ENCODE measurements at places on chromosomes 2 and 18.

GRCh38 chr18:23842305-23842704 is 153.1 kb downstream of the LAMA3 start:
- DNase-seq = no peak

GRCh38 chr2:98825020-98825350 is 94.1 kb upstream of the MGAT4A start:
- no peak for DNase-seq

GRCh38 chr2:229874647-229875046 is 47.2 kb downstream of the TRIP12 start:
- no peak for DNase-seq

DNA sequence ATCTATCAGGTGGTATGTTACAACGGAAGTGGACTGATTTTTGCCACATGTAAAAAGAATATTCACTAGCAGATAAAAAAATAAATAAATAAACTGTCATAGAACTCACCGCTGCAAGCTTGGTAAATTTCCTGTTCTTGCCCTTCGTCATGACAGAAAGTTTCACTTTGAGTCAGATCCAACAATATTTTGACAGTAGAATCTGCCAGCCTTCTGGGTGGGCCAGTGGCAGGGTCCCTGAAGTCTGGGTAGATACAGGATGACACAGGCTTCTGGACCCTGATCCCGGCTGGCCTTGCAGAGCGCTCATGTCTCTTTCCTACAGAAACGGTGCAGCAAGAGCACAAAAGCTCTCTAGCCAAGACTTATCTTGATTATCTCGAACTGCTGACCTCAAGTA is 97.8 kb upstream of the PMAIP1 start:
- DNase-seq = no peak

- DNase-seq = no peak
Observed at GRCh38 chr2:217085543-217085942, 225.7 kb upstream of the TNP1 start.

- DNase-seq = no peak
Observed at GRCh38 chr2:70188460-70188859, 2.4 kb downstream of the C2orf42 start.

DNA sequence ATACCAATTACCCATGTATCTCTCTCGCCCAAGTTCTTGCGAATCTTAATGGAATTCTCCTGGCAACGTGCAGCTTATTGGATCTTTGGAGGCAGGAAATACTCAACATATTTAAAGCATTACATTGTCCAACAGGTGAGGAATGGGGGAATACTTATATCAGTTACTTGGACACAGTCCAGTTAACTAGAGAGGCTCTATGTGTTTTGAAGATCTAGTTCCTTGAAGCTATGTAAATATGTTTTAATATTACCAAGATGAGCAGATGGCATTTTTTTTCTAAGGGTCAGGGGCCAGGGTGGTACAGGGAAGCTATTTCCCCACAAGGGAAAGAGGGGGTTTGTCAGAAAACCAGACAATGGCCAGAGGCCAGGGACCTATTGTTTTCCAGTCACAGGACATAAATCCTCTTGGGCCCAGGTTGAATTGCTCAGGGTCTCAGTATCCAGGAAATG is 26.8 kb upstream of the MC5R start:
- DNase-seq = no peak

GRCh38 chr18:57043241-57043640 is 103.6 kb upstream of the BOD1L2 start:
- no peak for DNase-seq

- no peak for DNase-seq
Observed at GRCh38 chr18:63237881-63238692, 81.5 kb downstream of the BCL2 start.

DNA sequence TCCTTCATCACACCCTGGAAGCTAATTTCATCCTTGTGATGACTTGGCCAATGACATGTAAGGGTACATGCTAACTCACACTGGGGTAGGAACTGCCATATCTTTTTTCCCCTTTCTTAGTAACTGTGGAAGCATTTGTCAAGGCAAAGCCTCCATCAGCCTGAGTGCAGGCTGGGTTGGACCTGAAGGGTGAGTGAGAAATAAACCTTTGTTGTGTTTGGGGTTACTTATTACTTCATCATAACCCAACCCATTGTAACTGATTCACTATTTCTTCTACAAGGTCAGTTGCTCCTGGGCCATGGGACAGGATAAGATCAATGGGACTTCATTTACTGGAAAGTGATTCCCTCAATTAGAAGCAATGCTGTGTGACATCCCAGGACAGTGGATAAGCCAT is 108.4 kb downstream of the COL6A3 start:
- DNase-seq = no peak
